ENCODE measurements at places on chromosomes 12 and 14.

DNA sequence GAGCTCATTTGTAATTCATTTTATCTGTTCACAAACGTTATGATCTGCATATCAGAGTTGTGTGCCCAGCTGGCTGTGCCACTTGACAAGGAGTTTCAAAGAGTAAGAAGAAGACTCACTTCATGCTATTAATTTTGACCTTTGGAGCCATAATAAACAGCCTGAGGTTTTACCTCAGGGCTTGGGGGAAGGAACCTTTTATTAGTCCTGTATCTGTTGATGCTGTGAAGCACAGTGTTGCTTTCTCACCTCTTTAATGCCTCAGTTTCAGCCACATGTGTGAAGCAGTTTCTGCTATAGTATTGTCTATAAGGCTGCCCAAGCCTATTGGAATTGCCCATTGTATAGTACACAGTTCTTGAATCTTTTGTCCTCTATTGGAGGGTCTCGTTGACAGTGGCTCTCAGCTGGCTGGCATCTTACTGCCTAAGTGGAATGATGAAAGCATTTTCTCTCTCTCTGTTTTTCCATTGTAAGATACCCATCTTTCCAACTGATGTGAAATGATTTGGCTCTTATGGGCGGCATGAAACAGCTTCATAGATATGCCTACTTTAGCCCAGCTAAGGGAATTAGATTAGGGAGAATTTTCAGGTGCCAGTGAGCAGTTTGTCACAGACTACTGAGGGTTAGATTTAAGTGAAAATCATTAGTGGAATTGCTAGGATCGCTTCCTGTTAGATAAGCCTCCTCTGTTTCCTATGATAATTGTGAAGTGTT lies 34.7 kb downstream of the GPATCH2L start:
- no peak for DNase-seq

- no peak for DNase-seq
Measured at GRCh38 chr12:25827747-25828146, 130.7 kb upstream of the RASSF8 start.

GRCh38 chr14:22474730-22475351 lies 114.2 kb downstream of the DAD1 start:
- DNase-seq = no peak

DNA sequence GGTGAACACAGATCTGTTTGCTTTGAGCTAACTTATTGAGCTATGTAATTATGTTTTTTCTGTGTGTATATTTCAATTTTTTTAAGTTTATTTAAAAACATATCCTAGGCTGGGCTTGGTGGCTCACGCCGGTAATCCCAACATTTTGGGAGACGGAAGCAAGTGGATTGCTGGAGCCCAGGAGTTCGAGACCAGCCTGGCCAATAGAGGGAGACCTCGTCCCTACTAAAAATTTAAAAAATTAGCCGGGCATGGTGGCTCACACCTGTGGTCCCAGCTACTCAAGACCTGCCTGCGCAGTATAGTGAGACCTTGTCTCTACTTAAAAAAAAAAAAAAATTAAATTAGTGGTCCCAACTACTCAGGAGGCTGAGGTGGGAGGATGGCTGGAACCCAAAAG lies 16.2 kb upstream of the RNASE1 start:
- DNase-seq = no peak

- no peak for DNase-seq
Measured at GRCh38 chr12:41745593-41745992, 399.1 kb downstream of the GXYLT1 start.

GRCh38 chr14:85295318-85295717 lies 234.6 kb upstream of the FLRT2 start:
- no peak for DNase-seq

GRCh38 chr12:26360062-26360461 lies 164.7 kb downstream of the SSPN start:
- DNase-seq = no peak

- DNase-seq = no peak
Measured at GRCh38 chr12:79451978-79452377, 238.8 kb downstream of the PAWR start.

DNA sequence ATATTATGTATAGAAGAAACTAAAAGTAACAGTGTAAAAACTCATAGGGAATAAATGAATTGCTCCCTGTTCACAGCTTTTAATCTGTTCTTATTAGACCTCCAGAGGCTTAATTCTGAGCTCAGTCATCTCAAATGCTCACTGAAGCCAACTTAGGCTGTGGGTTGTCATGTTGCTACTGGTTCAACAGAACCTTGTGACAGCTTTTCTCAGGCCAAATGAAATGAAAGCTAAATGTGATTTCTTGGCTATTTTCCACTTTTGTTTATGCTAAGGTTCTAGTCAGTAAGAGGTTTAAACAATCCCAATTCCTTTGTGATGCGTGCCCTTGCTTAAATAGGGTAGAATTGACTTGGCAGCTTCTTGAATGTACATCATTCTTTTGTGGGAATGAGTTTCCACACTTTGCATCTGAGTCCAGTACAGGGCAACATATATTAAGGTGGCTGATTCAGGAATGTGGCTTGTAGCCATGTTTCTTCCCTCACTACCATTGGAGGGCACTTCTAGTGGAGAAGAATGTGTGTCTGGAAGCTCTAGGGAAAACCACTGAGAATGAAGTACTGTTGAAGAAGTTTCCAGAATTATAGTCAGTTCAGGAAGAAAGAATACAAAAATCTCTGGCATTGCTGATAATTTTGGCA lies 156.4 kb downstream of the NEDD1 start:
- no peak for DNase-seq

- DNase-seq = no peak
Measured at GRCh38 chr14:99820702-99821331, 27.6 kb downstream of the EML1 start.

All from effector CD4-positive, alpha-beta T cell (primary cell).